ENCODE measurements at places on chromosomes 4 and X.

GRCh38 chr4:66193487-66193886 lies 523.2 kb upstream of the EPHA5 start:
- DNase-seq, result no peak

DNA sequence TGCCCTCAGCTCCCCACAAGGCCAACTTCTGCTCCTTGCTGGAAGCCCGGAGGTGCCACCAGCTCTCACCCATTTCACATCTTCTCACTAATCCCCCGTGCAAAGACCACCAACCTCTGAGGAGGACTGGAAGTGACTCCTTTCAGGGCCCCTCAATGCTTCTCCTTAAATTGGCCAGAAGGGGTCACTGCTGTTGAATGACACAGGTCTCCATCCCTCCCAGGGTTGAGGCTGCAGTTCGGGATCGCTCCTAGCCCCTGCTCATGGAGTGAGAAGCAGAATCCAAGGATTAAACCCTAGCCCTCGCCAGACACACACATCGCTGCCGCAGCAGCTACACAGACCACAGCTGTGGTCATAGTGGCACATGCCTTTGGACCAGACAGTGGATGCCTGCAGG lies 279.5 kb upstream of the TAPT1 start:
- no peak for DNase-seq

GRCh38 chr4:106253364-106254129 lies 62.5 kb downstream of the TBCK start:
- no peak for DNase-seq

GRCh38 chr4:67565284-67565683 lies 6.8 kb downstream of the STAP1 start:
- DNase-seq, result no peak

- DNase-seq, result no peak
Observed at GRCh38 chrX:68824565-68825125, 4.2 kb upstream of the EFNB1 start.

- no peak for DNase-seq
Observed at GRCh38 chrX:10484683-10485247, 135.6 kb downstream of the MID1 start.

DNA sequence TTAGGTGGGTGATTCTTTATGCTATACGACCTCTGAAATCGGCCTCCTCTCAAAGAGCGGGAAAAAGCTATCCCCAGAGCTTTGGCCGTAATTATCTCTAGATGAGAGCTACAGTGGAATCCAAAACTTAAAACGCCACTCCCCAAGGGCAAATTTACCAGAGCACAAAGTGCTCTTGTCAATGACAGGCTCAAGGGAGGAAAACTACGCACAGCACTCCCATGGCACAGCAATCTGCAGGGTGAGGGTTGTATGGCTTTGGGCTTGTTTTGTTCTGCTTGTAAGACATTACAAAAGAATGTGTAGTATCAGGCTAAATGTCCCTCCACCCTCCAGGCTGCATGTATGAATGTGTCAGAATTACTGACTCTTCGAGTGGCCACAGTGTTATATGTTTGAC lies 44.0 kb downstream of the ARHGEF6 start:
- no peak for DNase-seq

DNA sequence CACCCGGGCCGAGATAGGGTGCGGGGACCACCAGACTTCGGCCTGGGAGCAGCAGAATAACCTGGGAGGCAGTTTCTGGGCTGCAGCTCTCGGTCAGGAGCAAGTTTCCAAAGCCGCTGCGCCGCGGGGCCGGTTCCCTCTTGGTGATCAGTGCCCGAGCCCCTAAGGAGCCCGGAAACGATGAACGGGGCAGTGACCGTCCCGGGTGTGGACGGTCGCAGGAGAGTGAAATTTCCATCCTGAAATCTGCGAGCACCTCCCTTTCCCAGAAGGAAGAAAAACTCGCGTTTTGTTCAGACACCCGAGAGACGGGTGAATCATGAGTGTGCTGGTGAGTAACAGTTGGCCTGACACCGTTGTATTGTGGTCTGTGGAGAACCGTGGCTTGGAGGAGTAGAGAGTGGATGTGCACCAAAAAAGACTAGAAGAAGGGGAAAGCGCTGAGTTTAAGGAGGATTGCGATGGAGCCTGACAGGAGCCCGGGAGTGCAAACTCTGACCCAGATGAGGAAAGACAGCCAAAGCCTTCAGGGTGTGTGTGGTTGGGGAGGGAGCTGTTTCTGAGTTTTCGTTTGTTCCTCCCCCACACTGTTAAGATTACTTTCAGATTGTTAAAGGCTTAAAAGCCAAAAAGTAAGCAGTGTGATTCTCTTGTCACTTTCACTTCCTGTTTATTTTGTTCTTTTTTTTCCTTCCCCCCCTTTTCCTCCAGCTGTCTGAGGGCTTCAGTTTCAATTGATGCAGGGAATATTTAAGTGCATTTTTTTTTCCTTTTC lies 828 bp downstream of the MCUB start:
- no peak for DNase-seq

DNA sequence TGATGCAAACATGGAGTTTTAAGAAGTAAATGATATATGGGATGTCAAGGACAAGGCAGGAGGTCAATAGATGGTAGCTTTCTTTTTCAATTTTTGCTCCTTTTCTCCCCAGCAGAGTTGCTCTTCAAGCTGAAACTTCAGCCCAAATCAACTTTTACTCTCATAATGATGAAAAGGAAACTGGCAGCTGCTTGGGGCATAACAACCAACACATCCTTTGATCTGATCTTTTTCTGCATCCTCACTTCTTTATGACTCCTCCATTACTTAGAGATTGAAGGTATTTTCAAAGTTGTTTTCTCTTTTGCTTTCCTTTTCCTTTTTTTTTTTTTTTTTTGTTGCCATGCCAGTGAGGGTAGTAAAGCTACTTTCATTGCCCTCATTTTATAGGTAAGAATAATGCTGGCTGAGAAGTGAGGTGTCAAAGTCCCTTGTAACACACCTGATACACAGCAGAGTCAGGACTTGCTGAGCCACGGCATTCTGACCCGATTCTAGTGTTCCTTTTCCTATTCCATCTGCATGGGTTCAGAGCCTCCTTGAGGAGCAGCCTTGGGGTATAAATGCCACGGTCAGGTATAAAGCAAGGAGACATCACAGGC lies 26.9 kb downstream of the SLC2A9 start:
- no peak for DNase-seq

GRCh38 chrX:9298221-9298620 lies 166.6 kb upstream of the TBL1X start:
- DNase-seq, result no peak

GRCh38 chrX:136397001-136397400 lies 90.7 kb upstream of the BRS3 start:
- DNase-seq, result no peak

GRCh38 chrX:41116948-41117347 lies 31.7 kb downstream of the USP9X start:
- no peak for DNase-seq

DNA sequence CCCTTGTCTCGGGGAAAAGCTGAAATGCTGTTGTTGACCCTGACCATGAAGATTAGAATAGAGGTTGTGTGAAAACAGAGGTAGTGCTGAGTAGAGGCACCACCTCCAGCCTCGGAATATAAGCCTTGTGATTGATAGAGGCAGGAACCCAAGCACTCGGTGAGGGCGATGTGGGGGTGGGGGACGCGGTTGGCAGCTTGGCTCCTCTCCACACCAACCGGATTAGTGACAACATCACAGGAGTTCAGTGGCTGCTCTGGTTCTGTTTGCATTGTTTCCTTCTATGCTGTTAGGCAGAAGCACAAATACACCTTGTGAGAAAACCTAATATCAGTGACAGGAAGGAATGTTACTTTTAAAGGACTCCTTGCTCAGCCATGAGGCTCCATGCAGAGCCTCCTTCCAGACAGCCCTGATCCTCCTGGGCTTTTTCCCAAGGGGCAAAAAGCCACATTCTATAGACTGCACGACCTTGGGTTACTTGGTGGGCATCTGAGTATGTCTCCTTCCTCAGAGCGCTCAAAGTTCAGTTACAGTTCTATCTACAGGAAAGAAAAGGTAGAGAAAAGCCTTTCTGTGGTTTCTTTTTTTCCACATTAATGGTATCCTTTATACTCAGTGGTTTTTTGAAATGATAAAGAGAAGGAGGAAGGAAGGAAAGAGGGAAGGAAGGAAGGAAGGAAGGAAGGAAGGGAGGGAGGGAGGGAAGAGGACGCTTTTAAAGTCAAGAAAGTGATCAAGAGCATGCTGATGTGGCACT lies 150.4 kb upstream of the NOCT start:
- DNase-seq, result no peak

DNA sequence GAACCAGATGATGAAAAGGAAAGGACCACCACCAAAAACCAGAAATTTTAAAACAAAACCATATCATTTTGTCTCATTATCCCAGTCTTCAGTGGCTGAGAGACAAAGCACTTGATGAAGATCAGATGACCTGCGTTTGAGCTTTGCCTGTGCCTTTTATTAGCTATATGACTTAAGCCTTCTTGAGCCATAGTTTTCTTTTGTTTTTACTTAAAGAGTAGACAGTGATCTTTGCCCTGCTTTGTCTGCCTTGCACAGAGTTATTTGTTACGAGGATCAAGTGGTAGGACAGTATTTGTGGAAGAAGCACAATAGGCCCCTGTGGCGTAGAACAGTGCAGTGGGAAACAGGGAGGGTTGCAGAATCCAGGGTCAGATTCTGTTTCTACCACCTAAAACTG lies 89.9 kb downstream of the SLC10A6 start:
- no peak for DNase-seq

GRCh38 chr4:6769233-6769988 lies 13.1 kb upstream of the KIAA0232 start:
- no peak for DNase-seq

DNA sequence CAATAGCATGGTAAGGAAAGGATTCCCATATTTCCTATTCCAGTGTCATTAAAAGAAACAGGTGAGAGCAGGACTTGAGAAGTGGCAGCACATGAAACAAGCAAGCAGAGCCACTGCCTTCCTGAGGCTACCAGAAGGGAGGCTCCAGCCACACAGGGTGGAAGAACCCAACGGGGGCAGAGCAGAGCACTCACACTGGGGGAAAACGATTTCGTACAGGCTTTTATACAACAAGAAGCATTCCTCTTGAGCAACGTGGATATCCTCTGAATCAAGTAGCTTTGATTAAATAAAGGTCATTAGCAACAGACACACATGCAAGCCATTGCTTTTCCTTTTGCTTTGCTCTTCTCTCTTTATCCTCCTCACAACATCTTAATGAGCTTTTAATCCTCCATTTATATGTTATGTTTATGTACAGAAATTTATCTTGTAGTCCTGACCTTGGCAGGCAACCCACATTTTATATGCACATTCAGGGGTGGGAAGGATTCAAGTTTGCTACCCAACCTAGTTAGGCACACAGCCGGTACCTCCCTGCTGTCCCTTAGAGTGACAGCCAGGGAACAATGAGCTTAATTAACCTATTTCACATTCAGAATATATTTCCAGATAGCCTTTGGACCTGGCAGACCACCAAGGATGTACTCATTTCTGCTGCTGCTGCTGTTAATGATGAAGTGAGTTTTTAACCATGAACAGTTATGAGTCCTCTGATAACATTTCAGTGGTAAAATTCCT lies 202.1 kb downstream of the ARHGAP24 start:
- DNase-seq, result no peak

GRCh38 chr4:169437299-169438047 lies 166.7 kb upstream of the SH3RF1 start:
- DNase-seq, result no peak

DNA sequence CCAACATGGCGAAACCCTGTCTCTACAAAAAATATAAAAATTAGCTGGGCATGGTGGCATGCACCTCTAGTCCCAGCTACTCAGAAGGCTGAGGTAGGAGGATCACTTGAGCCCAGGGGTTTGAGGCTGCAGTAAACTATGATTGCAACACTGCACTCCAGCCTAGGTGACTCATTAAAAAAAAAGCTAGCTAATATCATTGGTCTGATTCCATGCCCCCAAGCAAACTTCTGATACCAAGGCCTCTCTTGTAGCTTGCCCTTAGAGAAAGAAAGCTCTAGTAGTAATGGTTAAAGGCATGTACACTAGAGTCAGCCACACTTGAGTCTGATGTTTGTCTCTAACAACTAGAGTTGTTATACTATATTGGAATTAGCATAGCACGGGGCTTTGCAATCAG lies 32.6 kb upstream of the PHF8 start:
- no peak for DNase-seq

GRCh38 chr4:183256756-183257385 lies 63.2 kb downstream of the CLDN22 start:
- DNase-seq, result no peak

GRCh38 chr4:151524610-151525009 lies 115.6 kb downstream of the FHIP1A start:
- no peak for DNase-seq

GRCh38 chr4:56129431-56129861 lies 180.7 kb downstream of the CEP135 start:
- DNase-seq, result no peak

- no peak for DNase-seq
Observed at GRCh38 chr4:3466691-3467600, 3.8 kb downstream of the DOK7 start.

- no peak for DNase-seq
Observed at GRCh38 chrX:107549504-107549903, 78.8 kb upstream of the PRPS1 start.

GRCh38 chr4:80029364-80029763 lies 43.7 kb downstream of the ANTXR2 start:
- DNase-seq, result no peak

GRCh38 chrX:149819371-149819770 lies 37.6 kb downstream of the MAGEA9 start:
- DNase-seq, result no peak

GRCh38 chrX:42432552-42432951 lies 345.4 kb downstream of the PPP1R2C start:
- DNase-seq, result no peak

DNA sequence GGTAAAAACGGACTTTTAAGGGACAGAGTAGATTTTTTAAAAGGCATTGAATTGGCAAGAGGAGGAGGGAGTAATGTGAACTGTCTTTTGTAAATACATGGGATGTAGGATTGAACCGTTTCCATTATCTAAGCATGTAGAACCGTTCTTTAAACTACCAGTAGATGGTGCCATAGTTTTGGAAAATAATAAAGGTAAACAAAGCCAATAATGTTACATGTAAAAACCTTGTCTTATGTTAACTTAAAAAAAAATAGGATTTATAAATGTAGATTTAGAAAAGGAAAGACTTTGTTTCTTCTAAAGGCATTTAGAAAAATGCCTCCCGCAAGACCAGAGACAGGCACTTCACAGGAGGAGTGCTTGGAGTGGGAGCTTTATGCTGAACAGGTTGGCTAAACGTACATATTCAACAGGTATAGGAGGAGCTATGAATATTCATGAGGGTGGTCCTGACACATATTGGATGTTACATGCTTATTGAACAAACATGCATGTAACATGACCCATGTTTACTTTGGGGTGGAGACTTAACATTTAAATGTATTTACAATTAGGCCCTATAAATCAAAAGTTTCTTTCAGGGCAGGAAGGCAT lies 45.5 kb upstream of the FAM241A start:
- DNase-seq, result no peak

Data from glomerular endothelial cell (primary cell).